Cardiac ventricle fibroblast (primary cell): ENCODE measurements at places on chromosomes 5 and 9. TPM values are rescaled to one million over a fixed set of nuclear protein-coding genes. Genes with fewer than 3 reads are reported as not detected.

Gene GLRA1
- total RNA-seq, result not detected in 2 replicates

Gene SPINK1
- total RNA-seq, result not detected in 2 replicates

Gene PIP5K1B
- not detected in 2 replicates for total RNA-seq

Gene CCDC192
- total RNA-seq, result not detected in 2 replicates

Gene PHF2
- total RNA-seq, result 15.5 and 17.2 TPM in 2 replicates

Gene ELOVL7
- 0.12 TPM in 1 of 2 replicates, not detected in the other for total RNA-seq

Gene NR5A1
- not detected in 2 replicates for total RNA-seq

Gene FXN
- total RNA-seq, result 9.7 and 9.9 TPM in 2 replicates

Gene B4GALT1
- 88.1 and 95.9 TPM in 2 replicates for total RNA-seq

Gene RPL7A
- total RNA-seq, result 3,323 and 3,336 TPM in 2 replicates

Gene OR13C2
- total RNA-seq, result not detected in 2 replicates
